ENCODE measurements at places on chromosomes 13 and 19.

DNA sequence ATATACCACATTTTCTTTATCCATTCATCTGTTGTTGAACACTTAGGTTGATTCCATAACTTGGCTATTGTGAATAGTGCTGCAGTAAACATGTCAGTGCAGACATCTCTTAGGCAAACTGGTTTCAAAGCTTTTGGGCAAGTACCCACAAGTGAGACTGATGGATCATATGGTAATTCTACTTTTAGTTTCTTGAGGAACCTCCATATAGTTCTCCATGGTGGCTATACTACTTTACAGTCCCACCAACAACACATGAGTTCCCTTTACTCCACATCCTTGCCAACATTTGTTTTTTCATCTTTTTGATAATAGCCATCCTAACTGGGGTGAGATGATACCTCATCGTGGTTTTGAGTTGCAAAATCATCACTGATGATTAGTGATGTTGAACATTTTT is 8.5 kb downstream of the CYSLTR2 start:
- no peak for DNase-seq

DNA sequence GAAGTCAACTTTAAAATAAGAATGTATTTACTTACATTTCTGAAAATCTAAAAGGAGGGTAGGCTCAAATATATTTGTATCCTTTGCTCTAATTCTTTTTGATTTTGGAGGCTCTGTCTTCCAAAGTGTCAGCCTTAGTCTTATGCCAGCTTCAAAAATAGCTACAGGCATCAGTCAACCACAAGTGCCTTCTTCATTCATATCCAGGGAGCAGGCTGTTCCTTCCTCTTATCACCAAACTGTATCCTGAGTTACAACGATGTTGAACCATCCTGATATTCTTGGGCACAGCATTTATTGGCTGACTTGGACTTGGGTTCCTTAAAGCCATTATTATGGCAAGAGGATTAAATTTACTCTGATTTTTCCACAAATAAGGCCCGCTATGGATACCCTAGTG is 1161.3 kb downstream of the PCDH17 start:
- DNase-seq = no peak

DNA sequence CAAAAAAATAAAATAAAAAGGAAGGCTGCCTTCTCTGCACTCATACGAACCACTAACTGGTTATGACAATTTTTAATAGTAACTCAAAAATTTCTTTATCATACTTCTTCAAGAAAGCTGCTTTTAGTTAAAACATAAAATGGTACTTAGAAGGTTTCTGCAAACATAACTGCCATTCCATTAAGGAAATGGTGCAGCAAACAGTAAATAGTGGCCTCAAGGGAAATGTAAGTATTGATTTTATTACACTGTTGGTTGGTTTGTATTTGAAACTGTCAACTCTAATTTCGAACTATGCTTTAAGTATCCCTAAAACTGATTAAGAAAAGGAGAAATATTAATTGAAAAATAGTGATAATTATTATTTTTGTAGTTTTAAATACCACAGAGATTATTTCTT is 278.0 kb downstream of the DACH1 start:
- DNase-seq = no peak

GRCh38 chr19:5588441-5588840 is 20.7 kb upstream of the TINCR start:
- DNase-seq = no peak

GRCh38 chr13:88042489-88042888 is 371.3 kb downstream of the SLITRK5 start:
- no peak for DNase-seq

GRCh38 chr13:105937451-105937850 is 598.0 kb downstream of the EFNB2 start:
- no peak for DNase-seq

GRCh38 chr19:17985037-17985818 is 18.3 kb downstream of the KCNN1 start:
- no peak for DNase-seq

GRCh38 chr13:33280923-33281322 is 4.6 kb downstream of the STARD13 start:
- DNase-seq = no peak

DNA sequence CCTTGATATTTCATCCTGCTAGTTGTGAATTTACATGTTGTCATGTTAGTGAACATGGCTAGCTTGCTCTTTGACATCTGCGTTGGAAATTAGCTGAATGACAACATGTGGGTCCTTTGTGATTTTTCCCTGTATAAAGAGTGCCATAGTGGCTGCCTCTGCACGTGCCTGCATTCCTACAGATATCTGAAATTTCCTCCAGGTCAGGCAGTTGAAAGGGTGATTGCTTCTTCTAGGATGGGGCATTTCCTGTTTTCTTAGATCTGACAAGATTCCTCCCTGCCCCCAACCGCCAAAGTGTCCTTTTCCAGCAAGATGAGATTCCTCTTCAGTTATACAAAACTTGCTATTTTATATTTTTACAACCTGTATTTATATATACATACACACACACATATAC is 8.8 kb downstream of the ZNF525 start:
- no peak for DNase-seq

DNA sequence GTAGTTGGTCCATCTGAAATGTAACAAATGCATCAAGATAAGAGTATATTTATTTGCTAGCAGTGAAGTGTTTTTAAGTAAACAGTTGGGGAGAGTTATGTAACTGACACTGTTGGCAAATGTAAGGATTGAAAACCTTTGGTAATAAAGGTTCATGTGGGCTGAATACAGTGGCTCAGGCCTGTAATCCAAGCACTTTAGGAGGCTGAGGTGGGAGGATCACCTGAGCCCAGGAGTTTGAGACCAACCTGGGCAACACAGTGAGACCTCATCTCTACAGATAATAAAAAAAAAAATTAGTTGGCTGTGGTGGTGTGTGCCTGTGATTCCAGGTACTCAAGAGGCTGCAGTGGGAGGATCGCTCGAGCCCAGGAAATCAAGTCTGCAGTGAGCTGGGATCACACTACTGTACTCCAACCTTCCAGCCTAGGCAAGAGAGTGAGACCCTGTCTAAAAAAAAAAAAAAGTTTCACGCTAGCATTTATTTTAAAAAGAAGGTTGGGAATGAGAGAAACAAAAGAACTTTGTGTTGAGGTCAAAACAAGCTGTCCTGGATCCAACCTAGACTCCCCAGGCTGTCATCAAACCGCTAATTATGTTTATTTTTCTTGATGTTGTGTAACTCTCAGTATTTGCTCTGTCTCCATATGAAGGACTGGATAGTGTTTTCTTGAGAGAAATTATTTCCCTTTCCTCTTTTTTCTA is 20.7 kb downstream of the SETDB2 start:
- DNase-seq = no peak

GRCh38 chr13:37791699-37792098 is 77.9 kb downstream of the TRPC4 start:
- no peak for DNase-seq

DNA sequence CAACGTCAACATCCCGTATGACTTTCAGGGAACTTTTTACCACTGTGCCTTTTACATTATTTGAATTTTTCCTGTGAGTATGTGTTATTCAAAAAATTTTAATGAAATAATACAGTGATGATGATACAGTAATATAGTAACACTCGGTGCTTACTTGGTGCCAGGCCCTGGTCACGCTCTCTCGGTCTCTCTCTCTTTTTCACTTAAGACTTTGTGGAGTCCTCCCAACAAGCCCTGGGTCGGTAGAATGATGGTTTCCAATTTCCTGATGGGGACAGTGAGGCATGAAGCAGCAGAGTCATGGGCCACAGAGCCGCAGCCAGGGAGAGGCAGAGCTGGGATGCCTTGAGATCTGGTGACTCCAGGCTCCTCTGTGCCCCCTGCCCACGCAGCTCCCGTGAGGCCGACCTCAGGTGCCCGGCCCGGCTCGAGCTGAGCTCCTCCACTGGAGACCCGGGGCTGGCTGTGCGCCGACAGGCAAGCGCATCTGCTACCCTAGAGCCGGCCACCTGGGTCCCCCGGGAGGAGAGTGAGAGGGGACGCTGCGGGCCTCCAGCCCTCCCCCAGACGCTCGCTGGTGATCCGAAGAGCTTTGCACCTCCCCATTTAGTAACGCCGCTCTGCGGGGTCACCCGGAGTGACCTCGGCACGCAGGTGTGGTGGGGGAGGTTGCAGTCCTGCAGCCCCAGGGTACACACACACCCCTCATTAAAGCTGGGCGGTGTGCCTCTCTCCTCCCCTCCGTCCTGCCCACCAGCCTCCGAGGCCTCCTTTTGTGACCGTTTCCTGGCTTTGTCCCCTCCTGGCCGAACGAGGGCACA is 4.4 kb upstream of the SBK3 start:
- no peak for DNase-seq

GRCh38 chr19:48780631-48781391 is 25.5 kb downstream of the FGF21 start:
- DNase-seq = no peak

GRCh38 chr13:101303521-101303920 is 112.8 kb downstream of the NALCN start:
- DNase-seq = no peak

- DNase-seq = no peak
These were observed 65.2 kb downstream of the DACH1 start for GRCh38 chr13:71801781-71802180.

DNA sequence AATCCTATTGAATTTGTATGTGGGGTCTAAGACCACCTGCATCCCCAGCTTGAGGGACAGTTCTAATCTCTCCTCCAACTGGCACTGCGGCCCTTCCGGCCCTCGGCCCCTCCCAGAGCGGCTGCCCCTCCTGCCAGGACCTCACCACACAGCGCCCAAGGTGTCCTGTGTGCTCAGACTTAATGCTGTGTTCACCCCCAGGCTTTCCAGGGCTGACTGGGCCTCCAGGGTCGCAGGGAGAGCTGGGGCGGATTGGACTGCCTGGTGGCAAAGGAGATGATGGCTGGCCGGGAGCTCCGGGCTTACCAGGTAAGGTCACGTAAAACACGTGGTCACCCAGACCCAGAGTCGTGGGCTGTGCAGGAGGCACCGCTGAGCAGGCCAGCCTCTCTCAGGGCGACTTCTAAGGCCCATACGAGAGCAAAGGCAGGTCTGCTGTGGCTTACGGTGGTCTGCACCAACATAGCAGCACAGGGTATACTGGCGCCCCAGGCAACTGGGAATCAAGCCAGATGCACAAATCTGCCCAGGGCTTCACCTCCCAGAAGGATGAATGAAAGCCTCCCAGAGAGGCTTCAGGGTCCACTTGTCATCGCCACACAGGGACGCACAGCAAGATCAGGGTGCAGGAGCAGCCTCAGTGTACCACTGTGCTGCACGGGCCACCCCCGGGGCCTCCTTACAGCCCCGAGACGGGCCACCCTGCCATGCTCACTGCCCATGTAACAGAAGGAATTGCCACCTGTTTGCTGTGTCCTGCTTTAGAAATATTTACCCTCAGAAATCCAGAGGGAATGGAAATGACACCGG is 69.4 kb downstream of the RAB20 start:
- DNase-seq = no peak

DNA sequence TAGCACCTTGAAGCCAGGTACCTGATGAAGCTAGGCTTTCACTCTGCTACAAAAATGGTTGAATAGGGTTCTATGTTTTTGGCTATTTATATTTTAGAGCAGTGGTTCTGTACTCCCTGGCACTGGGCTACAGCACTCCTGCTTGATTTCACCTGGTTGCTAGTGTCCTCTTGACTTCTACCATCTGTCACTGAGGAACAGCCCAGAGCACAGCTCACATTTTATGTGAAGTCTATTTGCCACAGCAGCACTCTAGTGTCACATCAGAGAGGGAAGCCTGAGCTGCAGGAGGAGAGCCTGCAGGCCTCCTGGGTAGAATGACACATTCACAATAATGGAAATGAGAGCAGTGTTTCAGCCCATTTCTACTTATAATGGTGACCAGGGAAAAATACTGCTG is 184.2 kb downstream of the ZNF486 start:
- DNase-seq = no peak

DNA sequence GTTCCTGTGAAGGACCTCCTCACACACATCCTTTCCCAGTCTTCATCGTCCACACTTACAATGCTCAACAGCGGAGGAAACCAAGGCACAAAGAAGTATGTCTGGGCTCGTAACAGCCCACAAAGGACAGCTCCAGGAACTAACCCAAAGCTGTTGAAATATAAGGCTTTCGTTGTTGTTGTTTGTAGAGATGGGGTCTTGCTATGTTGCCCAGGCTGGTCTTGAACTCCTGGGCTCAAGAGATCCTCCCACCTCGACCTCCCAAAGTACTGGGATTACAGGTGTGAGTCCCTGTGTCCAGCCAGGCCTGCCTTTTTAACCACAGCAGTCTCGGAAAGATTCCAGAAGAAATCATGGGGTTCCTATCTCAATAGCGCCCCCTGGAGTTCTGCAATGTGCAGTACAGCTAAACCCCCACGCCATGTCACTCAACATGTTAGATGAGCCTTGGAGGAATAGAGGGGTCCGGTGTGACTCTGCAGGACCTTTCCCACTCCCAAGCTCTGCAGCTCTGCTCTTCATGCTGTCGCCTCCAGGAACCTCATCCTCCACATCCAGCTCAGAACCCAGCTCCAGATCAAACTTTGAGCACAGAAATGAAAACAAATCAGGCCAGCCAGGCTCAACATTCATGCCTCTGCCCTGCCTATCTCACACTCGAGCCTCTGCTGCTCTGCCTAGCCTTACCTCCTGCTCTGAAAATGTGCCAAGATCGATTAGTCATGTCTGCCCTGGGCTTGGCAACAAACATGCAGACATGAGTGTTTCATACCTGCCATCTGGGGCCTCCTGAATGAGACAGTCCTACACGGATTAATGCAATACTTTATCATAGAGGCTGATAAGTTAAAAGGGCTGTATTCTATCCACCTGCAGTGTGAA is 7.5 kb downstream of the PLA2G4C start:
- no peak for DNase-seq

DNA sequence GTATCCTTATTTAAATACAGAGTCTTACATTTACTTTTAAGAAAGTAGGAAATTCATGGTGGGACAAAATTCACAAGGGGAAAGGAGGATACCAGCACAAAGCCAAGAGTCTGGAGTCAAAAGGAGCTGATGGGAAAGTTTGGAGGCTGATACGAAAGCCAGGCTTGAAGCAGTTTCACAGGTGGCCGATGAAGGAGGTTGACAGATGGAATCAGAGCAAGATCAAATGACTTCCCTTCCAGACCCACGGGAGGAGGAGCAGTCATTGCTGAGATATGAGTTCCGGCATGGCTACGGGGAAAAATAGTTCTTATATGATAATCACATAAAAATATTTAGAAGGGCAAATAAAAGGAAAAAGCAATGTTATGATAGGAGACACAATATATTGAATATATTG is 65.0 kb downstream of the DGKH start:
- DNase-seq = no peak

GRCh38 chr13:109140479-109141349 is 511.3 kb downstream of the MYO16 start:
- no peak for DNase-seq
